ENCODE measurements at places on chromosomes 16 and 17.

DNA sequence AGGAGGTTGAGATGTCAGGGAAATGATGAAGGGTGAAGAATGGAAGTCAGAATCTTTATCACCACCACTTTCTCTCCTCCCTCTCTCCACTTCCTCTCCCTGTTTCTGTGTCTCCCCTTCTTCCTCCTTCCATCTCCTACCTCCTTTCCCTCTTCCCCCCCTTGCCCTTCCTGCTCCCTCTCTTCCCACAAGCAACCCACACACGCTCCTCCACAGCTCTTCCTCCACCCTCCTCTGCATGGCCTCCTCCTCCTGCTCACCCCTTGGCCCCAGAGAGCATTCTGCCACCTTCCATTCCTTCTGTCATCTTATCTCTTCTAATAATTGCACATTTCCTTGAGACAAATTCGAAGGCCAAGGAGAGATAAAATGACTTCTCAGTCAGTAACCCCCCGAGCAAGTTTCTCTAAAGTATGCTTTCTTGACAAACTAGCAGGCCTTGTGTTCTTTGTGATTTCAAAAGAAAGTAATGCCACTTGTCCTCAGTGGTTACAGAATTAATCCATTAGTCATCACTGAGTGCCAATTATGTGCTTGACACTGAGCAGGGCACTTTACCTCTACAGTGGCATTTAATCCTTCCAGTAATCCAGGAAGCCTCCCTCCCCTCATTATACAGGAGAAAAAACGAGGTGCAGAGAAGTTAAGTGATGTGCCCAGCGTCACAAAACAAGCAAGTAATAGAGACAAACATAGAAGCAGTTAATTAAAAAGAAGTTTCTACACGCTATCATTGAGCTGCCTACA lies 72.3 kb upstream of the CCL1 start:
- no peak for DNase-seq

DNA sequence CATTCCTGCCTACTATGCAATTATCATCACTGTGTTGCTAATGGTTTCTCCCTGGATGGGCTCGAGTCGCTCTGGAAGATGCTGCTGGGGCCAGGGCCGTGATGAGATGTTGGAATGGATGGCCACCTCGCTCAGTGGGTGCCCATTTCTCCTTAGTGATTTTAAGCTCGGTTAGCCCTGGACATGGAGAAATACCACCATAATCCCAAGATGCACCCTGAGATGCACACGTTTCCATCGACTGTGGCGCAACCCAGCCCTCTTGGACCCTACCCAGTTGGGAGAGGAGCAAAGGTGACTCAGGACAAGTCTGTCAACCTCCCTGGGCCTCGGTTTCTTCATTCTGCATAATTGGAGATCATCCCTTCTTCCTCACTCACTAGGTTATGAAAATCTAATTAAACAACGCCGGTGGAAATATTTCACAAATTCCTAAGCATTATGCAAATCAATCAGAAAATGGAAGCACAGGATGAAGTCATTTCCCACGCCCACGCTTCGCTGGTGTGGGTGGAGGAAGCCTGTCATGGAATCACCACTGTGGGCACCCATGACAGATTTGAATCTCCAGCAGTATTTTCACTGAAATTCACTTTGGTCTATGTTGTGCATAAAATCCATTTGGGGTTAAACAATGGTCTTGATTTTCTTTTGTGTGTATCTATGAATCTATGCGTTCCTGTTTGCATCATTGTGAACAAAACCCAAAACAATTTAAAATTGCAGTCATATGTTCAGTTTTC lies 195.2 kb downstream of the AXIN2 start:
- no peak for DNase-seq

DNA sequence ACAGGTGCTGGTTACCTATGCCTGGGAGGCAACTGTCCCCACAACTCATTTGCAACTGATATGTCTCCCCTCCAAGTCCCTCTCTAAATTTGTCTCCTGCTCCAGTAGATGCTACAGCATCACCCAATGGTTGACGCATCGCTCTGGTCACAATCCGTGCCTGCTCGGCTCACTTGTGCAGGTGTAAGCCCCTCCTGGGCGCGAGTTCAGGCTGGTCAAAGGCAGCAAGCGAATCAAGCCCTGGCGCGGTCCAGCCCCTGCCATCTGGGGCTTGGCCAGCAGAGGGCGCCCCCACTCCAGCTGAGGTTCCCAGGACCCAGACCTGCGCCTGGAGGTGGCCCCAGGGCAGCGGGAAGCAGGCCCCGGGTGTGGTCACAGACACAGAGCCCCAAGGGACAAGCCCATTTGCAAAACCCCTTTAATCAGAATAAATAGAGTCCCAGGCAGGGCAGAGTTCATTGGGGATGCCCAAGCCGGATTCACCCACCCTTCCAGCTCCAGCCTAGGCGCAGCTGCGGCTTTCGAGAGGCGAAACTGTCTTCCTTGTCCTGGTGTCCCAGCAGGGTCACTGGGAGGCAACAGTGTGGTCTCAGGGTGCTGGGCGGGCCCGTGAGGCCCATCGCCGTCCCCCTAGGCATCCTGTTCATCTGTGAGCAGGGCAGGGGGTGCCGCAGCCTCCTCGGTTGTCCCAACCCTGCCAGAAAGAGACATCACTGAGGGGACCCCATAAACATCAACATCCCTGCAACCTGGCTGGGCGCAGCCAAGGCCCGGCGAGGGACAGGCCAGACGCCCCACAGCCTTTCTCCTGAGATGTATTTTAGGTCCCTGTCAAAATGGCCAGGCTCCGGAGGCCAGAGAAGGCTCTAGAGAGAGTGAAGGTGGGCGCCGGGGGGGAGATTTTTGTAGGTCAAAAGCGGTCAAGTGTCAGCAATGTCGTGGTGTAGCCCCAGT lies 15.8 kb downstream of the TMC6 start:
- peak; percentile 65 for DNase-seq

GRCh38 chr16:86567701-86568581 lies 1.3 kb downstream of the FOXC2 start:
- DNase-seq: no peak

DNA sequence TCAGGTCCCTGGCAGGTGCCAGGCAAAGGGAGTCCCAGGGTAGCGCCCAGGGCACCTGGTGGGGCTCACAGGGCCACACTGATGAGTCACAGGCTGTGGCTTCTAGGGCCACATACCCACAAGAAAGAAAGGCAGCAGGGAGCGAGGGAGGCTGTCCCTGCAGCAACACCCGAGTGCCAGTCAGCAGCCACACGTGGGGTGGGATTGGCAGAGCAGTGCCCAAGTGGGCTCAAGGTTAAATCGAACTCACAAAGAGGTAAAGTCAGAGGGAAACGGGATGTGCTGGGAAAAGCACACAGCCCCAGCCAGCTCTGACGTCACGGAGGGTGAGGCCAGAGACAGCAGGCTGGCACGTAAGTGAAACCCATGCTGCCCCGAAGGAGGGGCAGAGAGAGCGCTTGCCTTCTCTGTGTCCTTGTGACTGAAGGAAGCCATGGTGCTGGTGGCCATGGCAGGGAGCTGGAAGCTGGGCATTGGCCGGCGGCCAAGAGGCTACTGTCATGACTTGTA lies 33.8 kb downstream of the FA2H start:
- no peak for DNase-seq

Measured in muscle of arm (tissue), 14 donors.